Mesenteric fat pad (tissue), 1 donor: ENCODE measurements at places on chromosomes 3 and 15. TPM values are rescaled to one million over a fixed set of nuclear protein-coding genes. Genes with fewer than 3 reads are reported as not detected.

The PLXND1 gene
- 265 TPM for total RNA-seq

- no peak for DNase-seq
These were observed 51.0 kb downstream of the PHC3 start for GRCh38 chr3:170130532-170130931.

- DNase-seq = peak; percentile 96
These were observed at the start of gene C3orf62 for GRCh38 chr3:49276475-49277382. C3orf62 (minus strand) TSS chr3:49277232; CDS start chr3:49276872, 360 bp downstream.

- no peak for DNase-seq
These were observed 6.0 kb downstream of the PRKCI start for GRCh38 chr3:170228093-170228766.

DNA sequence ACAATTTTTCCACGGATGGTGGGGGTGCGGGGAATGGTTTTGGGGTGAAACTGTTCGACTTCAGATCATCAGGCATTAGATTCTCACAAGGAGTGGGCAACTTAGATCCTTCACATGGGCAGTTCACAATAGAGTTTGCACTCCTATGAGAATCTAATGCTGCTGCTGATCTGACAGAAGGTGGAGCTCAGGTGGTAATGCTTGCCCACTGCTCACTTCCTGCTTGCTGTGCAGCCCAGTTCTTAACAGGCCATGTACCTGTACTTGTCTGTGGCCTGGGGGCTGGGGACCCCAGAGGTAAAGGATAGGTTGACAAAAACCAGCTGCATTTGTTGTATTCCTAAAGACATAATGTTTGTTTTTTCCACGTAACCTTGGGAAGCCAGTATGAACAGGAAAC lies 16.0 kb downstream of the DZIP3 start:
- no peak for DNase-seq

- DNase-seq = peak; percentile 86
These were observed 61.7 kb downstream of the XXYLT1 start for GRCh38 chr3:195209083-195209846.

DNA sequence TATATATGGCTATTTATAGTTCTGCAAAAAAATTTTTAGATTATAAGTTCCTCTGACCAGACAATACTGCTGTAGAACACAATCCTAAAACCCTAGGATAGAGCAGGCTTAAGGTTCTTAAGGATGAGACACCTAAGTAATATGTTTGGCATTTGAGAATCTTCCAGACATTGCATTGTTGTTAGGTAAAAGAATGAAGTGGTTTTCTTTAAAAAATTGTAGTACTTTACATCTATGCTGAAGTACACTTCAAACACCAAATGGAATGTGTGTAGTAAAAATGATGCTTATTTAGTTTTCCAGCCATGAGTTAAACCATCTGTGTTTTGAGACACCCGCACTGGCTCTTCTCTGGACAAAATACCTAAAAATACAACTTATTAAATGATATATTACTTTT lies 857.7 kb downstream of the OTOL1 start:
- no peak for DNase-seq

The FETUB gene
- not detected for total RNA-seq

DNA sequence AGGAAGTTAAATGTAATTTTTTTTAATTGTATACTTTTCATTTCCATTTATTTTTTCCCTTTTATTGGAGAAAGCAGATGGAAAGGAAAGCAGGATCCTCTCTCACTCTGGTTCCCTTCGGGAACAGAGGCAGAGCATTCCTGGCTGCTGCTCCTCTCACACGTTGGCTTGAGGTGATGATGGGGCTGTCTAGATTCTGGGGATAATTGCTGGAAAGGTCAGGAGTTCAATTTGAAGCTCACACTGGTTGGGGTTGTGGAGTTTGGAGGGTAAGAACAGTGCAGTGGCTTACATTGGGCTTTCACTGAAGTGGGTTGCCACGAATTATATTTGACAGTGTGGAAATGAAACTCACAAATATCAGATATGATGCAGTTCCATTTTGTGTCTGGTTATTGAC lies 57.6 kb downstream of the RARB start:
- DNase-seq = no peak

The GOLGA8Q gene
- total RNA-seq = 0.96 TPM

GRCh38 chr15:68184616-68185480 lies 20.3 kb downstream of the CALML4 start:
- no peak for DNase-seq

The PTX3 gene
- 618 TPM for total RNA-seq

The CGNL1 gene
- total RNA-seq = 2.4 TPM

The TRIM42 gene
- total RNA-seq = not detected

The CSPG5 gene
- 2.0 TPM for total RNA-seq

DNA sequence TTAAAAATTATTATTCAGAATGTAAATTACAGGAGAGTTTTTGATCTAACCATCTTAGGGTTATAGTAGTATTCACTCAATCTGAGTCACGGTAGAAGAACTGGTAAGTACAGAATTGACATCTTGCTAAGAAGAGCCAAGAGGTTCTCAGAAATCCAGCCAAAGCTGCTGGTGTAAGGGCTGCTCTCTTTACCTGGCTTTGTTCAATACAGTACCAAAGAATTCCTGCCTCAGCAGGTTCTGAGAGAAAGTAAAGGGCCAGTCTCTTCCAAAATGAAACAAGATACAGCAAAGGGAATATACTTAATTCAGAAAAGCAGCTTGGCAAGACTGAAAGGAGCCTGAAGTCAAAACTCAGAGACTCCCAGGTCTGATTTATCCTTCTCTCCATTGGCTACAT lies 193.1 kb downstream of the TNIK start:
- DNase-seq = no peak

DNA sequence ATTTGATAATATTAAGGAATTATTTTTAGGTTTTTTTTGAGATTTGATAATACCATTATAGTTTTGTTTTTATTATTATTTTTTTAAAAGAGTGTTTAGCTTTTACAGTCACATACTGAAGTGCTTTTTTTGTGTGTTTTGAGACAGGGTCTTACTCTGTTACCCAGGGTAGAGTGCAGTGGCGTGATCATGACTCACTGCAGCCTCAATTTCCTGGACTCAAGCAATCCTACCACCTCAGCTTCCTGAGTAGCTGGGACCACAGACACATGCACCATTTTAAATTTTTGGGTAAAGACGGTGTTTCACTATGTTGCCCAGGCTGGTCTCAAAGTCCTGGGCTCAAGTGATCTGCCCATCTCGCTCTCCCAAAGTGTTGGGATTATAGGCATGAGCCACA lies 73.0 kb downstream of the SUMF1 start:
- DNase-seq = no peak

- DNase-seq = no peak
These were observed 800.3 kb downstream of the TUSC7 start for GRCh38 chr3:117509858-117510257.

- DNase-seq = no peak
These were observed 361.4 kb downstream of the CHL1 start for GRCh38 chr3:557972-558371.

- DNase-seq = no peak
These were observed 68.8 kb upstream of the MEX3B start for GRCh38 chr15:82114660-82115059.

The GRAMD2A gene
- not detected for total RNA-seq

DNA sequence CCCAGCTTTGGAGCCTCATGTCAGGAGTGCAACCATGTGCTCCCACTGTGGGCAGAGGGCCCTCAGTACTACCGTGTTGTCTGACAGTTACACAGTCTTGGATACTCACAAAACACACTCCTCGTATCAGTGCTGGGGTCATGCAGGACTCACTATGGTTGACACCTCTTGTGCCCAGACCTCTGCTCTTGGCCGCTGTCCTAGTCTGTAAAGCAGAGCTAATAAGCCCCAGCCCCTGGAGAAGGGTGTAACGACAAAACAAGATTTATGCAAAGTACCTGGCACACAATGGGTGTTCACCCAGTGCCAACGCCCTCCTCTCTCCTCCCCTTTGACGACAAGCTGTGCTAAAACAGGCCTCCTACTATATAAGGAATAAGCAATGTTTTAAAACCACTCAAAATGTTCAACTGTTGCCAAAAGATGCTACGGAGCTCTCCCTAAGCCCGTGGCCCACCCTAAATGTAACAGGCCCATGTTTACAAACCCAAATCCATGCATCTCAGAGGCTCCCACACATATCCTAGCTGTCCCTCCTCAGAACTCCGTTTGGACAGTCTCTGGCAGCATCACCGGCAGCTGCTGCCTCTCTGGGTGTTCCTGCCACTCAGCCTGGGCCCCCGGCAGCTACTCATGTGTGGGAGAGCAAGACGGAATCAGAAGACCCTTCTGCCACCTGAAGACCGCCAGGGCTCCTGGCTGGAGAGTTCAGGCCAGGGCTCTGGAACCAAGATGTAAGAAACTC lies 65.8 kb downstream of the MRPL46 start:
- DNase-seq = no peak

- DNase-seq = no peak
These were observed 485.2 kb downstream of the ROBO2 start for GRCh38 chr3:77524946-77525682.

GRCh38 chr15:71678191-71678590 lies 132.2 kb upstream of the NR2E3 start:
- no peak for DNase-seq

DNA sequence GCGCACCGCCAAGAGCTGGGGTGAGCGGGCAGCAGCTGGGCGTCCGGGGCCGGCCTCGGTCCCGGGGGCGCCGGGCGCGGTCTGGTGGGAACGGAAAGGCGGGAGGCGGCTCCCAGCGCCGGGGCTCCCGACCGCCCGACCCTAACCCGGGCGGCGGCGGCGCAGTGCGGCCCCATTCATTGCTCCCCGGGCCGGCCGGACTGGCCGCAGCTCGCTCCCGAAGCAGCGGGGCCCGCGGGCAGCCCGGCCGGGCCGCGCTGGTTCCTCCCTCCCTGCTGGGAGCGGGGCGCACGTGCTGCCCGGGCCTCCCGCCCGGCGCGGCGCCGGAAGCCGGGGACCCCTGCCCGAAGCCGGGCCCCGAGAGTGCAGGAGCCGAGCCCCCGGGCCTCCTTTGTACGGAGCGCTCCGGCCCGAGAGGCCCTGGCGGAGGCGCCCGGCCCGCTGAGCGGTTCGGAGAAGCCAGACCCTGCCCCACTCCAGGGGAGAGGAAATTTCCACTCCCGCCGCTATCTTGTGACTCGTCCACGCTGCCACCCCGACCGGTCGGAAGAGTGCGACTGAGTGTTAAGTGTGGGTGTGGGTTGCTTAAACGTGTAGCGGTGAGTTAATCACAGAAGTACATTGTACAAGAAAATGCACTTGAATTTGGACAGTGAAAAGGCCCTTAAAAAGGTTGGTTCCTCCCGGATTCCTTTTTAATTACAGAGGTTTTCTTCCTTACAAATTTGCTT lies 613 bp downstream of the ATP1B3 start:
- DNase-seq = peak; percentile 90

DNA sequence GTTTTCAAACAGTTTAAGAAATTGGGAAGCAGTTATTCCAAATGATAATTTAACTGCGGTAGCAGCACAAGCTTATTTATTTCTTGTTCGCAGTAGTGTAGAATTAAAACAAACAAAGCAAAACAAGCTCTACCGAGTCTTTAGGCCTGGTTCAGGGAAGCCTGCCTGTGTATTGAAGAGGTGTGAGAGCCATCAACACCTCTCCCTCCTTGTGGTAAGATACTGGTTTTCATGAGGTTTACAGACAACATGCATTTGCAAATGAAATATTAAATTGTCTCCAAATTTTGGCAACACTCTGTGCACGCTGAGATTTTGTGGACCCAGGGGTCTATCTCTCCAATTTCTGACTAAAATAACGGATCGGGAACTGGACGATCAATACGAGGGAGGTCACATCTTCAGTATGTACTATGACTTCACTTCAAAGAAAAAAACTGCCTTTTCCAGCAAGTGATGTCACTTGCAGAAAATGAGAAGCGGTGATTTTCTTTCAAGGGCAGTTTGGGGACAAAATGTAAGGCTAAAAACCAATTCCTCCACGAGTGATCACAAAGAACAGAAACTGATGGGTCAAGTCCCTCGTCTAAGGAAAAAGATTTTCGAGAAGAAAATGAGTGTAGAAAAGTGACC lies 721 bp downstream of the ATR start:
- DNase-seq = no peak
